Activated CD4-positive, alpha-beta T cell treated with anti-CD3 and anti-CD28 coated beads, Interleukin-2, Interleukin-4, amounts not matched to agents 100 ng/mL and 50 ng/mL, durations not matched to agents 16 hours and 8 hours (primary cell): ENCODE measurements at places on chromosomes 2 and 18.

DNA sequence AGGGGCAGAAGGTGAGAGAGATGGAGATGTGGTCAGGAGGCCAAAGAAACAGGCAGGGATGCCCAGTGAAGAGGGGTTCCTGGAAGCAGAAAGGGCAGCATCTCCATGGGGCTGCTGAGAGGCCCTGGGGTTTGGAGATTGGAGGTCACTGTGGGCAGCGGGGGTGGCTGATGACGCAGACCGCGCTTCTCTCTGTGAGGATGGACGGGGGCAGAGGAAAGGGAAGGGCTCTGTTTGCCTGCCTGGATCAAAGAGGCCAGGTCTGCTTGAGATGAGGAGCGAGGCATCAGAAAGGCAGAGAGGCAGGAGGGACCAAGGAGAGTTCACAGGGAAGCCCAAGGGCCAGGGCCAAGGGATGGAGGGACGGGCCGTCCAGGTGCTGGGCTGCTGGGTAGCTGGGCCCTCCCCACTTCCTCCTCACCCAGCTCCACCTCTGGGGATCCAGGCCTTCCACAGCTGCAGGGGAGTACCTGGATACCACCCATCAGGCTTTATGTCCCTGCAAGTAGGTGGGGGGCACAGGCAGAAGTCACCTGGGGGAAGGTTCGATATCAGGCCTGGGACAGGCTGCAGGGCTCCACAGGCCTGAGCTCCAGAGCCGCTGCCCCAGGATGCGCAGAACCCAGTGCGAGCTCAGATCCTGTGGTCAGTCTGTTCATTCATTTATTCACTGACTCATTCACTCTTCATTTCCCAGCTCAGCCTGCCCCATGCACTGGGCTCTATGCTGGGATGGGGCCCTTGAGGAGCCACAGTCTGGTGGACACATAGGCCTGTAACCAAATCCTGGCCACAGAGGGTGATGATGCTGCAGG is 30.6 kb downstream of the ADRA2B start:
- no peak for DNase-seq

DNA sequence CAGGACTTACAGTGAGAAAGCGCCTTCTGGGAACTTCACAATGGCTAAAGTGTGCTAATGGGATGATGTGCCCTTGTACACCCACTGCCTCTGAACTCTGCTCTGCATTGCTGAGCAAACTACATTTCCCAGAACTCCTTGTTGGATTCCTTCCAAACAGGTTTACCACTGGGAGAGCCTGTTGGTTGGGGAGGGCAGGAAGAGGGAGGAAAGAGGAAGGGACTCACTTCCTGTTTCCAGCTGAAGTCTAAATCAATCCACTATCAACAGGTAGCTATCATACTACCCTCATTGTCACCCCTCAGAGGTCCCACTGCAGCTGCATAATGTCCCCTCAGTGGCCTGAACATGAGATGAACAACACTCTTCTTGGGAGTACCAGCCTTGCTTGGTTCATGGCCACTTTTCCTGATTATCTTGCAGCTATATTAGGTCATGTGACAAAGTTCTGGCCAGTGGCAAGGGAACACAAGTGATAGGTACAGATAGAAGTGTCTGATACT is 109.7 kb downstream of the MSH2 start:
- DNase-seq, result no peak

GRCh38 chr2:158217593-158217992 is 115.9 kb downstream of the UPP2 start:
- no peak for DNase-seq

DNA sequence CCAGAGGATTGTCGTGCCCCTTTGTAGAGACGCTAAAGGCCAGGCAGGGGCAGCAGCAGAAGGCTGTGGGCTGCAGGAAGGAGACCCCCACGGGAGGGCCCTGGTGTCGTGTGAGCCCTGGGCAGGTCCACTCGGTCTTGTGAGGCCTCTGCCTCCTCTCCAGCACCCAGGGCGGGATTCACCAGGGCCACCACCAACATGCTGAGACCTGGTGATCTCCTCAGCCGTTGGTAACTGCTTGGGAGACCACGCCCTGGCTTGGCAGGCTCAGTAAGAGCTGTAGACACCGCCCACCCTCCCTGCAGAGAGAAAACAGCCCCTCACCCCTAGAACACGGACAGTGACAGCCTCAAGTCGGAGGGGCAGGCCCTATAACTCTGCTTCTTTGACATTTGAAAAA is 21.1 kb downstream of the MBP start:
- no peak for DNase-seq

GRCh38 chr18:56532176-56532840 is 106.1 kb downstream of the TXNL1 start:
- DNase-seq, result peak; percentile 73

GRCh38 chr2:18473241-18474181 is 86.9 kb downstream of the RDH14 start:
- DNase-seq, result no peak

DNA sequence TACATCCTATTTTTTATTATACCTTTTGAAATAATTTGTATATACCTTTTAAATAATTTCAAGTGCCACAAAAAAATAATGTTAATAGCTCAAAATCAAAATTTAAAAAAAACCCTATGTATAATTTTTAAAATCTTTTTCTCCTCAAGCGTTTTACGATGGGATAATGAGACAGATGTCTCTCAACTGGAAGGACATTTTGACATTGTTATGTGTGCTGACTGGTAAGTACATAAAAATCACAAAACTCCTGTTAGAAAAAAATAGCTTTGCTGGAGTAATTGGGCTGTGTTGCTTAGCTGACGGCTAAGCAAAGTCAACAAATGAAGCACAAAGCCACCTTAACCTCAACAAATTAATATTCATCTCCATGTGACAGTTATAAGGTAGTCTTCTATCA is 198.0 kb upstream of the SIX3 start:
- DNase-seq, result no peak

DNA sequence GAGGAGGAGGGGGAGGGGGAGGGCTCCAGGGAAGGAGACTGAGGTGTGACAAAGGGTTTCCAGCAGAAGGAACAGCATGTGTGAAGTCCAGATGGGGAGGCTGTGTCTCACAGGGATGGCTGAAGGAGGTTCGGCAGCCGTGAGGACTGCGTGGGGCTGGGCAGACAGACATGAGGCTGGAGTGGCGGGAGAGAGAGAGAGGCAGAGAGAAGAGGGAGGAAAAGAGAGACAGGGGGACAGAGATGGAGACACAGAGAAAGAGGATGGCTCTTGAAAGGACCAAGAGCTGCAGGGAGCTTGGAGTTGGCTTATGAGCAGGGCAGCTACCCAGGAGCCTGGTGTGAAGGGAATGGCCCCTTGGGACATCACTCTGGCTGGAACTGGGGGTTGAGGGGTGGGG is 138.9 kb upstream of the ASB18 start:
- DNase-seq, result no peak

- no peak for DNase-seq
Measured at GRCh38 chr2:76170856-76171255, 460.1 kb upstream of the GCFC2 start.

DNA sequence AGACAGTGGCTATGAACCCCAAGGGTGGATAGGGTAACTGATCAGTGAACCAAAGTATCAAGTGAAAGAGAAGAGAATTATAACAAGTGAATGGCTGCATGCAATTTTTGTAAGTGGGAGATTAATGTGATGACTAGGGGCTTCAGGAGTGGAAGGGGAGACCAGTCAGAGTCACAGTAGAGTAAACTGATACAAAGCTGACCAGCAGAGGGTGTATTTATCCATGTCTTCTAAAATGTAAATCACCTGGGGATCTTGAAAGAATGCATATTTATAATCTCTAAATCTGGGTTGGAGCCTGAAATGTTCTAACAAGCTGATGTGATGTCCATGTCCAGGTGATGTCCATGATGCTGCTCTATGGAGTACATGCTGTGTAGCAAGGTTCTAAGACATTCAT is 1351.3 kb upstream of the CHAC2 start:
- DNase-seq, result no peak

- DNase-seq, result peak; percentile 65
Measured at GRCh38 chr18:11688972-11689668, at the start of gene GNAL. GNAL (plus strand) TSS chr18:11689264; CDS start chr18:11689564, 300 bp downstream.
